ENCODE measurements at places on chromosomes 1 and 21. TPM values are rescaled to one million over a fixed set of nuclear protein-coding genes. Genes with fewer than 3 reads are reported as not detected.

The C4BPA gene
- polyA plus RNA-seq = 0.82 TPM

The SAMD11 gene
- 1.00 TPM for polyA plus RNA-seq

The CD52 gene
- 15.8 TPM for polyA plus RNA-seq

The ZYG11A gene
- 0.03 TPM for polyA plus RNA-seq

The GFI1 gene
- 4.9 TPM for polyA plus RNA-seq

The THEMIS2 gene
- polyA plus RNA-seq = 4.8 TPM

The METTL18 gene
- 3.9 TPM for polyA plus RNA-seq

The TNFAIP8L2 gene
- 1.4 TPM for polyA plus RNA-seq

The SPATA21 gene
- 0.11 TPM for polyA plus RNA-seq

The CLCA4 gene
- polyA plus RNA-seq = 0.11 TPM

The MAP3K7CL gene
- polyA plus RNA-seq = 2.2 TPM

The DNAI4 gene
- polyA plus RNA-seq = 0.83 TPM

The OR2M3 gene
- polyA plus RNA-seq = not detected

The ECM1 gene
- 10.8 TPM for polyA plus RNA-seq

The UQCRH gene
- 624 TPM for polyA plus RNA-seq

The DMRTB1 gene
- polyA plus RNA-seq = not detected

The SH3D21 gene
- polyA plus RNA-seq = 1.7 TPM

The TRAF3IP3 gene
- polyA plus RNA-seq = 1.8 TPM

The CSDE1 gene
- 131 TPM for polyA plus RNA-seq

The ZNF669 gene
- 4.0 TPM for polyA plus RNA-seq

The RPE65 gene
- not detected for polyA plus RNA-seq

The KCNJ9 gene
- polyA plus RNA-seq = not detected

The PARS2 gene
- 2.0 TPM for polyA plus RNA-seq

The HAO2 gene
- polyA plus RNA-seq = not detected

The LPAR3 gene
- 0.03 TPM for polyA plus RNA-seq

The CFAP141 gene
- polyA plus RNA-seq = not detected

The CD1B gene
- polyA plus RNA-seq = not detected

The PIK3R3 gene
- 36.5 TPM for polyA plus RNA-seq

The CDKN2C gene
- 28.6 TPM for polyA plus RNA-seq

The C1orf87 gene
- 0.06 TPM for polyA plus RNA-seq

The AADACL3 gene
- not detected for polyA plus RNA-seq

The EFNA3 gene
- polyA plus RNA-seq = 0.67 TPM

The TNFRSF4 gene
- polyA plus RNA-seq = 1.4 TPM

The C1orf116 gene
- 2.3 TPM for polyA plus RNA-seq

The FCRLB gene
- 0.45 TPM for polyA plus RNA-seq

The DEPDC1 gene
- 0.07 TPM for polyA plus RNA-seq

The ZBTB8B gene
- under 0.01 TPM for polyA plus RNA-seq

The EDN2 gene
- polyA plus RNA-seq = 1.4 TPM

The C1orf226 gene
- 2.1 TPM for polyA plus RNA-seq

The ADSS2 gene
- 12.8 TPM for polyA plus RNA-seq

The LHX4 gene
- not detected for polyA plus RNA-seq

The PLPPR5 gene
- polyA plus RNA-seq = 0.11 TPM

The FAM72B gene
- 0.45 TPM for polyA plus RNA-seq

The CHRM3 gene
- polyA plus RNA-seq = 11.3 TPM

The AGT gene
- 21.5 TPM for polyA plus RNA-seq

The L1TD1 gene
- 0.11 TPM for polyA plus RNA-seq

The NEK2 gene
- 0.07 TPM for polyA plus RNA-seq

All from adipose tissue (tissue), 3 donors.